Hematopoietic multipotent progenitor cell treated with erythropoietin and hydrocortisone succinate and interleukin-3 and kit ligand, for 17 days (in vitro differentiated cells): ENCODE measurements at places on chromosomes 5 and 9.

GRCh38 chr9:5617749-5618148 is 11.2 kb upstream of the RIC1 start:
- no peak for DNase-seq

GRCh38 chr5:33688066-33688465 is 203.7 kb downstream of the ADAMTS12 start:
- DNase-seq, result no peak

DNA sequence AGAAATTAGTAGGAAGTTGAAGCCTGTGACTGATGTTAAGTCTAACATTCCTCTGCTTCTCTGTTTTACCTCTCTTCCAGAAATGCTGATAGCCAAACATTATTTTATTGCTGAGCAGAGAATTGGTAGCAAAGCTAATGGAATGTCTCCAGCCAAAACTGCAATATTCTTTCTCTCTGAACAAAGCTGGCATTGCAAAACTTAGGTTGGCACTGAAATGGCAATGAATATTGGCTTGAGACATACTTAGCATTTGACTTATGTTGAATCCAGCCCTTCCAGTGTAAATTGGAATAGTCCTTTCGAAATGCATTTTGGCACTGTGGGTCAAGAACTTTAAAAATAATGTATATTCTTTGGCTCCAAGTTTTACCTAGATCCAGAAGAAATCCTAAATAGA is 21.1 kb downstream of the FAF2 start:
- DNase-seq, result no peak

- peak; percentile 51 for DNase-seq
These were observed 129.5 kb upstream of the CPEB4 start for GRCh38 chr5:173758676-173759075.

DNA sequence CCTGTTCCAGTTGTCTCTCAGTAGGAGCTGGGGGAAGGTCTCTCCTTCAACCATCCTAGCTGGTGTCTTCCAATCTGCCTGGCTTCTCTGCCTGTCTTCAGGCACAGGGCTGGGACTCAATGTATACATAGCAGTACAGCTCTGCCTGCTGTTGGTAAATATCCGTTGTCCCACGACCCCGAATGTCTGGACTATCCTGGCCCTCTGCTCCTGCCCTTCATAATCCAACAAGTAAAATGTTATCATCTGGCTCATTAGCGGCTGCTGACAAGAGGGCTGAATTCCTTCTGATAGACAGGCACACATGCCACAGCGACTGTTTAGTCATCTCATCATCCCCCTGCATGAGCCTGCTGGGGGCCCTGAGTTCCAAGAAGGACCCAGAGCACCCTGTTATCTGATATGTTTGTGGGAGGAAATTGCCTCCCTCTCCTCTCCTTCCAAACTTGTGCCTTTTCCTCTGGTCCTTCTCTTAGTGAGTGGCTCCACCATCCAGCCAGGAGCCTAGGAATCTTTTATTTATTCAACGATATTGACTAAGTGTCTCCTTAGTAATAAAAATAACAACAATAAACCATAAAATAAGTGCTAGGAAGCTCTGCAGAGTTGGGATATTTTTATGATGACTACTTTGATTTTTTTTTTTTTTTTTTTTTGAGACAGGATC is 29.5 kb upstream of the TGFBR1 start:
- DNase-seq, result peak; percentile 14

DNA sequence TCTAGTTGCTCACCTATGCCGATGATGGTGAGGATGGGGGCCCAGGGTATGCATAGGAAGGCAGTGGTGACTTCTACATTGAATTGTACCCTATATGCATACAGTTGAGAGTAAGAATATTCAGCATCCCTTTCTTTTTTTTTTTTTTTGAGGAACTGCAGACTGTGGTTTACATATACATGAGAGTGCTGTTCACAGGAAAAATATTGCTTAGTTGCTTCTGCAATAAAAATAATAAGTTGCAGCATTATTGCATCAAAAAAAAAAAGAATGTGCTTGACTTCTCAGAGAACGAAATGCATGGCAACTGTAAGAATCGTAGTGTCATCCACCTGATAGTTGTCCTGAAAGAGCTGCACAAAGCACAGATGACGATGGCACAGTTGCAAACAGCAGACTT is 52.8 kb downstream of the PTCD2 start:
- no peak for DNase-seq

- DNase-seq, result no peak
These were observed 1.9 kb downstream of the DOK3 start for GRCh38 chr5:177507596-177508220.

DNA sequence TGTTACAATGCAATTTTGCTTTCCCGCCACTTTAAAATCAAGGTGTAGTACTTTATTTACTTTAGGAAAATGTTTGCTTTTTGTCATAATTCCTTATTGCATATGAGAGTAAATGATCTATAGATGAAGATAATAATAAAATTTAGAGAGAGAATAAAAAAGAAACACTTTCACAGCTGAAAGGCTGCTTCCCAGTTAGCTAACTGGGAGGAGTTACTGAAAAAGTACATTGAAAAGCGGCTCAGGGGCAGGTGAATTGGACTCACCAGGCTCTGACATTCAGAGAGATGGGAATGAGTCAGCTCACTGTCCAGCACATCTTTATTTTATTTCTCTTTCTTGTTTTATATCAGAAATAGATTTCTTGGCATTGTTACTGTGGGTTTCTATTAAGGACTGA is 131.7 kb upstream of the CCDC152 start:
- DNase-seq, result no peak

DNA sequence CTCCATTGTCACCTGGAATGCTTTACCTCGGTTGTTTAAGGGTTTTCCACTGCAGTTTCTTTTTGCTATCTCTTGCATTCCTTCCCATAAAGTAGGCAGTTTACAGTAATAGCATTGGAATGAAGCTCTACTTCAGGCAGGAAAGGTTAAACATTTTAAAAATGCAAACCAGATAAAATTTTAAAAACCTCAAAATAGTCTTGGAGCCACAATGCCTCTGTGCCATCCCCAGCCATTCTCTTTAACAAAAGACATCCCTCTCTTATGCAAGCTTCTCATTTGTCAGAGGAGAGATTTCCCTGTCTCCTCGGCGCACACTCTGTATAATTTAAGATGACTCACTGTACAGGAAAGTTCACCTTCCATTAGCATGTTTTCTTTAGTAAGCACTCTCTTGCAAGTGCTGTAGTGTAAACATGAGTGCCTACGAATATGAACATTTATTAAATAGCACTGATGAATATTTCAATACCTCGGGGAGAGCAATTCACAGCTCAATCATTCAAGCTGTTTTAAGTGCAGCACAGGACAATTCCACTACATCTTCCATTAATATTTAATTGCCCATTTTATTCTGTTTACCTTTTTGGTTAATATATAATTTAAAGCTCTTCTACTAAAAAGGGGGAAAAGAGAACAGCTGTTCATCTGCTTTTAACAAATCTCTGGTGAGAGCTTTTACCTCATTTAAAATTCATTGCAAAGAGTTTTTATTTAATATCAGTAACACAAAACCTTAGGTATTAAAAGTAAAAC is 343.6 kb downstream of the SPATA31D1 start:
- DNase-seq, result no peak

DNA sequence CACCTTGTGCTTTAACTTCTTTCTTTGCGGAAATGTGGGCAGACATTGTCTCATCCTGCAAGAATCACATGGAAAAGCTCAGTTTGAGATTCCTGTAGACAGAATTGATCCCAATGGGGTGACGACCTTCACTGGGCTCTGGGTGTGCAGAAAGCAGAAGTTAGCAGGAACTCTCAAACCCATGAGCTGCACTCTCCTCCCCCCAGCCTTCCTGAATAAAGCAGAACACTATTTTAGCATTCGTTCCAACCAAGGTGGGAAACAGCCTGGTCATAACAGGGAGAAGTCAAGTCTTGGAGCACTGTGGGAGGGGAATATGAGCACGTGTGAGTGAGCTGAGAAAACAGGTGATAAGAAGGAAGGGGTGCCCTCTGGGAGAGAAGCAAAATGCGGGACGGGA is 87.4 kb upstream of the FER start:
- no peak for DNase-seq

DNA sequence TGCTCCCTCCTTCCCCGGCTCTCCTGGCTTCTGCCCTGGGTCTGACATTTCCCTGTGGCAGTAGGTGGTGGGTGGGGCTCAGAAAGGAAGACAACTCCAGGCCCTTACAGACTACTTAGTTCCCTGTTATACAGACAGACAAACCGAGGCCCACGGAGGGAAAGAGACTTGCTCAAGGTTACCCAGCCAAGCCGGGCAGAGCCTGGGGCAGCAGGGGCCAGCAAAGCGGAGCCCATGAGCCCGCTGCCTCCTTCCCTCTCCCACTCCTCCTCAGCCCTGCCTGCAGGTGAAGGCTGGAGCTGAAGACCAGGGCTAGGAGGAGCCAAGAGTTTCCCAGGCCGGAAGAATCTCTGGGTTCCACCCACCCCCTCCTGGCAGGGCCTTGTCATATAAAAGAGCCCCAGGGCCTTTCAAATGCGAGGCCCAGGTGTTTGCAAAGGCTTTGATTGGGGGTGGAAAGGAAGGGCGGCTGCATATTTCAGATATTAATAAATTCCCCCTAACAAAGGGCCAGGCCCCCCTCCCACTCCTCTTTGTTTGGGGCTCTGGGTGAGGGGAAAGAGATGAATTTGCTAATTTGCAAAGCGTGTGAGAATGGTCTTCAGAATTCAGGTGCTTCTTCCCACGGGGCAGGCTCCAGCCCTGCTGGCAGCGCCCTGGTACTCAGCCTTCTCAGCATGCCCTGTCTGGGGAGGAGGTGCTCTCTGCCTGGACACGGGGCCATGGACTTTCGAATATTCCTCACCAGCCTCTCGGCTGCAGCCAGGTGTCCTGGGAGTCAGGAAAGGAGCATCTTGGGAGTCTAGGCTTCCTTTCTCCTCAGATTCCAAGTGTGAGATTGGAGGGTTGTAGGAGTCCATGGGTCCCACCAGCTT is 21.5 kb downstream of the SLC6A7 start:
- DNase-seq, result no peak

GRCh38 chr5:135740475-135740874 is 94.0 kb upstream of the SLC25A48 start:
- DNase-seq, result no peak

- DNase-seq, result no peak
These were observed 105.8 kb downstream of the DAB2IP start for GRCh38 chr9:121757281-121757585.

GRCh38 chr9:128575916-128576315 is 23.5 kb downstream of the SPTAN1 start:
- DNase-seq, result no peak

GRCh38 chr5:33788922-33789566 is 102.7 kb downstream of the ADAMTS12 start:
- DNase-seq, result no peak

- no peak for DNase-seq
These were observed 177.9 kb downstream of the MACROH2A1 start for GRCh38 chr5:135221187-135221473.

GRCh38 chr5:94218374-94218773 is 400.0 kb downstream of the KIAA0825 start:
- no peak for DNase-seq

- DNase-seq, result no peak
These were observed 2.4 kb downstream of the SYK start for GRCh38 chr9:90803860-90804593.

DNA sequence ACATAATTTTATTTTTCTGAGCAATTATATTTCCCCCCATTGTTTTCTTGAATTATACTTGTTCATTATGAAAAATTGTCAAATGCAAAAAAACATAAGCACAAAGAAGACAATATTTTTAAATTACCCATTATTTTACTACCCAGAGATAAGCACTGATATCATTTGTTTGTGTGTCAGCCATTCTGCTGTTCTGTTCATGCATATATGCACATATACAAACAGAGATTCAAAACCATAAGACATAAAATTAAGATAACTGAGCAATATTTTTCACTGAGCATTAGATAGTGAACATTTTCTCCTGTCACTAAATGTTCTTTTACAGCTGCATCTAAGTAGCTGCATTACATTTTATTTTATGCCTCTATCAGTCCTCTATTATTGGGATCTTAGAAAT is 35.6 kb downstream of the PAM start:
- no peak for DNase-seq

GRCh38 chr5:39164529-39165402 is 54.6 kb downstream of the FYB1 start:
- no peak for DNase-seq

- DNase-seq, result no peak
These were observed 20.0 kb upstream of the ARSB start for GRCh38 chr5:79005151-79005550.

- DNase-seq, result no peak
These were observed 1397.0 kb upstream of the C9orf72 start for GRCh38 chr9:28970241-28970654.

- no peak for DNase-seq
These were observed 9.7 kb upstream of the RALGDS start for GRCh38 chr9:133130685-133131244.

DNA sequence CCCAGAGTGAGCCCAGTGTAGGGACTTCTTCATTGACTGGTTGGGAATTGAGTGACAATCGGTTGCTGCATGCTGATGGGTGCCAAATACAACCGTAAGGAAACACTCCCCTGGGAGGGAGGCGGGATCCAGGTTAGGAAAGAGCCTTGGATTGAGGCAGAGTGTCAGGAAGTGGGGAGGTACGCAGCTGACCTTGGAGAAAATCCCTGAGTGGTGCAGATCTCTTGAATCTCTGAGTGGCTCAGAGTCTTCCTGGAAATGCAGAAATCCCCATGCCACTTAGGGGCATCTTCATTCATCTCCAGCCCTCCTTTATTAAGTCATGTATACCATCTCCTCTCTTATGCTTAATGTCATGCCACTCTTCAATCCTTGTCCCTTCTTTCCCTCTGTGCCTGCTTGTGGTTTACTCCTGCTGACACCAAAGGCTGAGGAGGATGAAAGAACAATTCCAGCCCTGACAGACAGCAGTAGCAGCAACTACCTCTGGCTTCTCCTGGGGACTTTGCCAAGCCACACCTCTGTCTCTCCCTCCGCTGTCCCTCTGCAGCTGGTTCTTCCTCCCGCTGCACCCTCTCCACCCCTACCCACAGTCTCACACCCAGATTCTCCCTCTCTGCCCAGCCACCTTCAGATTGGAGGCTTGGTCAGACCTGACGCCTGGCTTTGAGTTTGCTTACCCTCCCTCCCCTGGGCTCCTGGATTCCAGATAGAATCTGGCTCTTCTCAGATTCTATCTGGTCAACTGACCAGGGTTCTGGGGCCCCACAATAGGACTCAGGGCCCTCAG is 14.1 kb upstream of the LCP2 start:
- no peak for DNase-seq

- DNase-seq, result no peak
These were observed 255.9 kb downstream of the GABRG2 start for GRCh38 chr5:162323466-162323865.

DNA sequence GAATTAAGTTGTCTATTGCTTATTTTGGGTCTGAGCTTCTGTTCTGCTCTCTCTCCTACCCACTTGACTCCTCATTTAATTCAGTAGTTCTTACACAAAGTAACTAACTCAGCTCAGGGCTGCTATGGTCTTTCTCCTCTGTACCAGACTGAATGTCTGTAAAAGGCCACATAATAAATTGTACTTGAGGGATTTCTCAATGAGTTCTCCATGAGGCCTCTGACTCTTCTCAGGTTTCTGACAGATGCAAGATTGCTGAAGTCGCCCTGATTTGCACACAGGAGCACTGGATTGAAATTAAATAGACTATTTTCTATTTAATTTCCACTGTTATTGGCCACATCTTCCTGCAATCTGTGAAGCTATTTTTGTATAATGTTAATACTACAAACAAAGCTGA is 2.9 kb downstream of the IQGAP2 start:
- no peak for DNase-seq
